ENCODE measurements at places on chromosomes 2 and 18.

- DNase-seq = no peak
These were observed 542.1 kb downstream of the PID1 start for GRCh38 chr2:228728961-228729360.

- no peak for DNase-seq
These were observed 18.5 kb downstream of the LDLRAD4 start for GRCh38 chr18:13237073-13237472.

GRCh38 chr2:241620419-241620769 lies 16.6 kb downstream of the THAP4 start:
- DNase-seq = no peak

DNA sequence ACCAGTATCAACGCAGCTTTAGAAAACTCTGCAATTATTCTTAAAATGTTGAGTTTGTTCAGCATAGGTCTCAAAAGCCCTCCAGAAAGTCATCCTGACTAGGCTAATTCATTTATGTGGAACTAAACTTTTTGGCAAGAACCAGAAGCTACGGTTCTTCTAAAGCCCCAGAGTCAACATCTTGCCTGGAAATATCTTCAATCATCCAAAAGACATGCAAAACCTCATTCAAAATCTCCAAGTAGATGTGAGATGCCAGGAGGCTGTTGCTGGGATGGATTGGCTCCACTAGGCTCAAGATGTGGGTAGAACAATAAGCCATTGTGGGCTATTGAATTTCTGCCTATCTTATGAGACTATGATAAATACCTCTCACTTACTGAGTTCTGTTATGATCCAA lies 2.1 kb upstream of the SCG2 start:
- no peak for DNase-seq

GRCh38 chr2:9735335-9735734 lies 104.5 kb upstream of the YWHAQ start:
- no peak for DNase-seq

DNA sequence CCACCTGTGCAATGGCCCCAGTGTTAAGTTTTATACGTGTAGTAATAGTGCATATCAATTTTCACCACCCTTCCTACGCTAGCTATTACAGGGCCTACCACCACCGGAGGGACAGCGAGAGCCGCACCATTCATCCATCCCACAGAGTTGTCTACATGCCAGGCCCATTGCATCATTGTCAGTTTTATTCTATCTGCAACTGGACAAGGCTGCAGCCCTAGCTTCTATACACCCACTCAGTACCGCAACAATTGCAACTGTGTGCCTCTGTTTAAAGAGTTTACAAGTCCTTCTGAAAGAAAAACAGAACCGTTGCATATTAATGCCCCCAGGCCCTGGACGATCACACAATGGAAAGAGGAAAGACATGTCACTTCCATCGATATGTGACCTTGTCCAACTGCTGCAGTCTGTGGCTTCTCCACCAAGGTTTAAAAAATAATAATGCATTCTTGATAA lies 58.6 kb downstream of the ZEB2 start:
- DNase-seq = no peak

GRCh38 chr2:11480406-11480805 lies 14.4 kb upstream of the E2F6 start:
- no peak for DNase-seq

GRCh38 chr2:80078290-80079036 lies 226.1 kb downstream of the LRRTM1 start:
- no peak for DNase-seq

GRCh38 chr2:183530333-183530901 lies 406.2 kb downstream of the NUP35 start:
- no peak for DNase-seq

GRCh38 chr2:161085149-161085548 lies 75.1 kb upstream of the TANK start:
- no peak for DNase-seq

GRCh38 chr2:172667581-172668325 lies 67.9 kb upstream of the RAPGEF4 start:
- no peak for DNase-seq

GRCh38 chr2:174595116-174595809 lies 2.3 kb downstream of the WIPF1 start:
- DNase-seq = no peak

GRCh38 chr2:124668161-124668560 lies 643.1 kb downstream of the CNTNAP5 start:
- no peak for DNase-seq

GRCh38 chr18:23998018-23998417 lies 16.5 kb upstream of the TTC39C start:
- no peak for DNase-seq

GRCh38 chr18:79567481-79568147 lies 112.0 kb upstream of the CTDP1 start:
- no peak for DNase-seq

- no peak for DNase-seq
These were observed 555.2 kb downstream of the CMPK2 start for GRCh38 chr2:6310256-6311215.

- DNase-seq = no peak
These were observed 84.3 kb downstream of the EFEMP1 start for GRCh38 chr2:55839182-55839819.

- no peak for DNase-seq
These were observed 49.5 kb downstream of the NFATC1 start for GRCh38 chr18:79445221-79445620.

DNA sequence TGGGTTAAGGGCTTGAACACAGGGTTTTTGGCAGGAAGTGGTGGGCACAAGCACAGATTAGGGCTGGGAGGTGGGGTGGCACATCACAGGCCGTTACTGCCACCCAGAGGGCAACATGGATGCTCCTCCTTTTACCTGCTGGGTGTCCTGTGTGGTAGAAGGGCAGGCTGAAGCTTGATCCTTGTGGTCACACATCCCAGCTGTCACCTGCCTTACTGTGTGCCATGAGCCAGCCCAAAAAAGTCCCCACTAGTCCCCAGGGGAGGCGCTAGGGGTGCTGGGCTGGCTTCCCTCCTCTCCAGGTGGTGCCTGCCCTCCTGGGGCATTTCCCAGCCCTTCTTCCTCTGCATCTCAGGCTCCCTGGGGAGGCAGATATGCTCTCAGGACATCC lies 50.5 kb upstream of the ALPP start:
- DNase-seq = no peak

- DNase-seq = no peak
These were observed 624 bp upstream of the MAP4K3 start for GRCh38 chr2:39437522-39438296.

- DNase-seq = no peak
These were observed 5.9 kb upstream of the RALB start for GRCh38 chr2:120246546-120247300.

GRCh38 chr2:238483021-238483420 lies 56.3 kb downstream of the ASB1 start:
- no peak for DNase-seq

DNA sequence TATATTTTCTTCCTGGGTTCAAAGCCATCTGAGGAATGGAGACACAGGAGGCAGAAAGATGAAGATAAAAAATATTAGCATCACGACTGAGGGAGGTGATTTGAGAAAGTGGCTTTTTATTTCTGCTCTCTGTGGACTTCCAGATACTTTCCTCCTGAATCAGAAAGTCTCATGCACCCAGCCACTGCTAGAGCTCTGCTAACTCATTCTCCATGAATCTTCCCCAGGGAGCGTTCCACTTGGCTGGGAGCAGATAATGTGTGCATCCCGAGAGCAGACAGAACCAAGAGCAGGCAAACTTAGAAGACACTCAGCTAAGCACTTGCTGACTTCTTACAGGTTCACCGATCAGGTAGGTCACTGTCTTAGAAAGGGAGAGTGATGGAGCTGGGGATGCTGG lies 264.1 kb upstream of the THUMPD2 start:
- DNase-seq = no peak

DNA sequence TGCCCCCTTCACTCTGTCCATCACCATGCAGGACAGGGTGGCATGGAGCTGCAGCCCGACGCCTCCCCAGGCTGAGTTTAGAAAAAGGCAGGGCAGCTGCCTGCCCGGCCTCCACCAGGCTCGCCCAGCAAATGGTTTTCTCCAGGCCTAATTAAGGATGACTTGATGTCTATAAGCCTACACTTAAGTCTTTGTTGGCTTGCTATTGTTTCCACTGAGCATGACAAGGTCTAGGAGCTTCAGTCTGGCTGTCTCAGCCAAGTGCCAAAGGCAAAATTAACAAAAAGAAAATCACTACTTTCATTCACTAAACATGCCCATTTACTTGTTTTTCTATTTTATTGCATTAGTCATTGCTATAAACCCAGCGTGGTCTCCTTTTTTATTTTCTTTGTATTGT lies 372.2 kb downstream of the INSIG2 start:
- DNase-seq = no peak

DNA sequence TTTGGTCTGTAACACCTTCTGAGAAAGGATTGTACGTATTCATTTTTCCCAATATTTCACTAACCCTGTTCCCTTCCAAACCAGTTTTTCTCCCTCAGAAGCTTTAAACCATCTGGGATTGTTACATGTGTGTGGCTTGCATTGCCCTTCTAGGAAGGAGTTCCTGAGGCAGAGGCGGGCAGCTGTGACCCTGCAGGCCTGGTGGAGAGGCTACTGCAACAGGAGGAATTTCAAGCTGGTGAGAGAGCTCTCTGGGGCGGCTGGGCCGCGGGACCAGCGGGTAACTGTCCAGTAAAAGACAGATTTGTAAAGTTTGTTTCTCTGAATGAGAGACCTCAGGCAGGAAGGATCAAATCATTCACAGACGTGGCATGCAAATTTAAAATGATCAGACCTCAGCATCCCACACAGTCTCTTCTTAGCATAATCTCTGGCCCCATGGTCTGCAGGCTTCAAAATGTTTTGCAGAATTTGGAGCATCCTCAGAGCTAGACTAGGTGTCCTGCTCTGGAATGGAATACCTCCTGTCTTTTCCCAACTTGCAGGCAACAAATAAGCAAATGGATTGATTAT lies 40.2 kb upstream of the GPR17 start:
- DNase-seq = no peak

DNA sequence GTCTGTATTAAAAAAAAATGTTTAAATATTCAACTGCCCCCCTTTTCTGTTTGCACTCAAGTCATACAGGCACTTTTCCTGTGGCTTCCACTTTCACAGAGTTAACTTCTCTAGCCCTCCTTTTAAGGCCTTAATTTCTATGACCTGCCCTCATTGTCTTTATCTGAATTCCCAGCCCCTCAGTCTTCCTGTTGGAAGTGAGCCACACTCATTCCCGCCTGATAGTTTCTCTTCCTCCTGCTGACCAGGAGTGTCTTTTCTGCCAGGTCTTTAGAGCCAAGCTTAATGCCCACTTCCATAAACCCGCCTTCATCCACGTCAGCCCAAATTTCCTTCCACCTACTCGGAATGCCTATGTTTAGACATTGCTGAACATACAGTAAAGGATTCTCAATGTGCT lies 10.5 kb downstream of the COPS8 start:
- no peak for DNase-seq

DNA sequence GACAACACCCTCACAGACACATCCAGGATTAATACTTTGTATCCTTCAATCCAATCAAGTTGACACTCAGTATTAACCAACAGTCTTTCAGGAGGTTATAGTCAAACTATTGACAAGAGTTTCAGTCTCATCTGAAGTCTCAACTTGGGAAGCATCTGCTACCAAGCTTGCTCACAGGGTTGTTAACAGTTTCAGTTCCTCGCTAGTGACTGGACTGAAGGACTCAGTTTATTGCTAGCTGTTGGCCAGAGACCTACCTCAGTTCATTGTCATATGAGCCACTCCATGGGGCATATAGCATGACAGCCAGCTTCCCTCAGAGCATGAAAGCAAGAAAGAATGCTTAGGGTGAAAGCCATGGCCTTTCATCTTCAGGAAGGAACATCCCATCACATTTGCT lies 228.6 kb downstream of the EPHA4 start:
- DNase-seq = no peak

DNA sequence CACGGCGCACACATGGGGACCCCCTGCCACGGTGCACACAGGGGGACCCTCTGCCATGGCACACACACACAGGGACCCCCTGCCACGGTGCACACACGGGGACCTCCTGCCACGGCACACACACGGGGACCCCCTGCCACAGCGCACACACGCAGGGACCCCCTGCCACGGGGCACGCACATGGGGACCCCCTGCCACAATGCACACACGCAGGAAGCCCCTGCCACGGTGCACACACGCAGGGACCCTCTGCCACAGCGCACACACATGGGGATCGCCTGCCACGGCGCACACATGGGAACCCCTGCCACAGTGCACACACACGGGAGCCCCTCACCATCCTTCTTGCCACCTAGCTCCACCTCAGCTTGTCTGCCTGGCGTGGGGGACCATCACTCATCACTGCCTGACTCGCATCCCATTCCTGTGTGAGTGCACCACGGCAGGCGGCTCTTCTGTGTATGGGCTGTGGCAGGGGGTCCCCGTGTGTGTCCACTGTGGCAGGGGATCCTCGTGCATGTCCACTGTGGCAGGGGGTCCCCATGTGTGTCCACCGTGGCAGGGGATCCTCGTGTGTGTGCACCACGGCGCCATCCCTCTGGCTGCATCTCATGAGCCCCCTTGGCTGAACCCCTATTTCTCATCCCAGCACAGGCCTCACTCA lies 206.7 kb downstream of the EIPR1 start:
- DNase-seq = no peak

DNA sequence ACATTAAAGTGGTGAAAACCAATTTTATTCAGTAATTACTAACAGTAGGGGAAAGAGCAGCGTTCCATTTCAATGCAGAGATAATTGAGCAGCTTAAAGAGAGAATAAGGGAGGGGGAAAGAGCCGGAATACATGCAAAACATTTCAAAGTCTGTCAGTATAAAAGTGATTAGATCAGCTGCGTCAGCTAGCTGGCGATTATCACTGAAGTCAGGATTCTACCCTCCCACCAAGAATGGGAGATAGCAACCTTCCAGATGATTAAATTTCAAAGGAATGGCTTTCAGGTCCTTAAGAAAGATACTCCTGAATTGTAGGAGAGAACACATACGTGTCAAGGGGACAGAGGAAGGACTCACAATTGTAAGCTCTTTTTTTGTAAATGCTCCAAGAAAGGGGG lies 2.7 kb upstream of the ZC3H6 start:
- DNase-seq = no peak

Measured in stimulated activated CD8-positive, alpha-beta memory T cell treated with anti-CD3 and anti-CD28 coated beads, Interleukin-7, amount 100 ng/mL, for 1 hour (primary cell).